ENCODE measurements at places on chromosomes 1 and 21.

- DNase-seq, result no peak
Observed at GRCh38 chr1:155455588-155456195, 106.9 kb downstream of the ASH1L start.

DNA sequence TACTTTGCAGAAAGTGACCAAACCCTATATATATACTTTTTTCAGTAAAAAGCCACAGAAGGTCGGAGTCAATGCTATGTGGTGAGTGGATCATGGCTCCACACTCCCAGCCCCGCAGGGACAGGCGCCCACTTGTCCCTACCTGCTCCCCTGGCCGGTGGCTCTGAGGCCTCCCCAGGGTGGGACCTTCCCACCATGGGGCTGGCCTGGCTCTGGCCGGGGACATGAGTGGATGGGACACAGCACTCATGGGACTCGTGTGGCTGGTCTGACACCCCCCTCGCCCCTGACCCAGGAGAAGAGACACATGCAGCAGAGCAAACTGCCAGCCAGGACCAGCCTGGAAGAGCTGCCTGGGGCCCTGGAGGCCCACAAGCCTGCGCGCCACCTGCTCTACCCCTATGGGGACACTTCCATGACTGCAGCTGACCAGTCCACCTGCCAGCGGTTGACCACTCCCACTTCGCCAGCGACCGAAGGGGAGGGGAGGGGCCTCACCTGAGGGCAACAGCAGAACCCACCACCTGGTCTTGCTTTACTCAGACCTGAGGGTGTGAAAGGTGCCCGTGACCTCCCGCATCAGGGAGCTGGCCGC lies 2.2 kb downstream of the SPATC1L start:
- DNase-seq, result no peak

GRCh38 chr1:180887841-180888240 lies 24.9 kb upstream of the KIAA1614 start:
- no peak for DNase-seq

DNA sequence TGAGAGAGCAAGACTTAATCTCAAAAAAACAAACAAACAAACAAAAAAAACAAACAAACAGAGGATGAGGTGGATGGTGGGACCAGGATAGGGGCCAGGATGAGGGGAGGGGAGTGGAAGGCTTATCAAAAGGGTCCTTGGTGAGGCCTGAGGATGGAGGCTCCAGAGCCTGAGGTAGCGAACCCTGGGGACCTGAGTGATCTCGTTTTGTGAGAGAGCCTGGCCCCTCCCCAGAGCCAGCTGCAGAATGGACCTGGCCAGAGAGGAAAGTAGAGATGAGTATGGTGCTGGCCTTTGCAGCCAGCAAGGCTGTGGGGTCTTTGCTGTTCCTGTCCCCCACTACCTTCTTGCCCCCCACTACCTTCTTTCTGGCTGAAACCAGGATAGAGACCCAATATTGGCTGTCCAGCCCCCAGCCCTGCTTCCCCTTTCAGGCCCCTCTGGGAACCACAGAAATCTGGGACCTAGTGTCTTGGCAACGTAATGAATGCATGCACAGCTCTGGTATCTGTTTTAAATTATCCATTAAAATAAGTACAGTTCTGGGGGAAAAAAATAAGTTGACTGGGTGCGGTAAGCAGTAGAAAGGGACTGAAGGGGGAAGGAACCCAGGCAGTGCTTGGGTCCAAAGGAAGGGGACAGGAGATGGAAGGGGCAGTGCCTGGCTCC lies 1.1 kb upstream of the LMNA start:
- no peak for DNase-seq

GRCh38 chr1:205421798-205422197 lies at the start of gene LEMD1:
LEMD1 (minus strand) TSS chr1:205422056; CDS start chr1:205420536, 1,520 bp downstream.
- no peak for DNase-seq

All from mesenteric fat pad (tissue), 1 donor.